HS-27A (cell line): ENCODE measurements at places on chromosomes 2 and 18.

GRCh38 chr2:234288974-234289455 is 207.9 kb downstream of the ARL4C start:
- no peak for DNase-seq

DNA sequence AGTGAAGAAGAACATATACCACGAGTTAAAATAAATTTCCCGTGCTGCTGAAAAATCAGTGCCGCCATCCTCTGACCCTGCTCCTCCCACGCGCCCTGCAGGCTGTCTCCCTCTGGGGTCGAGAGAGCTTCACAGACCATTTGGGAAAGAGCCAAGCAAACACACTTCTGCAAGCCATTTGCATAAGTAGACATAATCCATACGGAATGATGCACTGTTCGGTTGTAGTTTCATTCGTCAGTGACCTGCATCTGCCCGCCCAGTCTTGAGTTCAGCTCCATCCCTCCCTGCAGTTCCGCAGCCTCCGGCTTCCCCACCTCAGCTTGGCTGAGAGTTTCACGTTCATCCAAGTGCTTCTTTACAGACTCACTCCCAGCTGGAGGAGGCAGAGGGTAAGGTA is 69.6 kb downstream of the TRAPPC12 start:
- DNase-seq, result no peak

GRCh38 chr2:56183643-56184499 is at the start of gene CCDC85A:
TSS of gene CCDC85A (plus strand) at chr2:56183990. CDS start at chr2:56184625, 635 bp downstream.
- no peak for DNase-seq

- no peak for DNase-seq
These were observed 447 bp downstream of the TRAF3IP1 start for GRCh38 chr2:238320648-238321281.
